ENCODE measurements at places on chromosomes 5 and 9. TPM values are rescaled to one million over a fixed set of nuclear protein-coding genes. Genes with fewer than 3 reads are reported as not detected.

Gene RNF183
- polyA plus RNA-seq = 5.8 TPM

Gene CYLC2
- polyA plus RNA-seq = not detected

Gene NIPAL4
- 0.32 TPM for polyA plus RNA-seq

Gene PFN3
- polyA plus RNA-seq = 0.72 TPM

Gene MCCC2
- polyA plus RNA-seq = 64.2 TPM

Data from right renal cortex interstitium (tissue), 3 donors.